Stimulated activated CD4-positive, alpha-beta T cell treated with anti-CD3 and anti-CD28 coated beads, Interleukin-4, amount 100 ng/mL, for 1 hour (primary cell): ENCODE measurements at places on chromosomes 13 and 19.

DNA sequence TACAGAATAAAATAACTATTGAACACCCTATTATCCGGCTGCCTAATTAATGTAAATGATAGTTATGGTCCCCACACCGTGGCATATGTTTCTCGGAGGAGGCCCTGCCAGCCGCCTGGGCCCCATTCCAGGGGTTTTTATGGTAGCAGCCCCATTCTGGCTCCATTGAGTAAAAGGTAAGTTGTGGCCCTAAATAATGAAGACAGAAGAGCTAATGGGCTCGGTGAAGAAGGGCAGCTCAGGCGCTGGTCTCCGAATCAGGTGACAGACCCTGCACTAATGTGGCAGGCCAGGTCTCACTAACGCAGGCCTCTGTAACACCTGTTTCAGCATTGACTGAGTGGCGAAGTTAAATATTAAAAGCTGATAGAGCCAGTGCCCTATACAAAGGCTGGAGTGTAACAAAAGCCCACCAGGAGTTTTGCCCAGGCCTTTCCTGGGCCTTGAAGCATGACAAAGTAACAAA lies 19.1 kb downstream of the POP4 start:
- no peak for DNase-seq

DNA sequence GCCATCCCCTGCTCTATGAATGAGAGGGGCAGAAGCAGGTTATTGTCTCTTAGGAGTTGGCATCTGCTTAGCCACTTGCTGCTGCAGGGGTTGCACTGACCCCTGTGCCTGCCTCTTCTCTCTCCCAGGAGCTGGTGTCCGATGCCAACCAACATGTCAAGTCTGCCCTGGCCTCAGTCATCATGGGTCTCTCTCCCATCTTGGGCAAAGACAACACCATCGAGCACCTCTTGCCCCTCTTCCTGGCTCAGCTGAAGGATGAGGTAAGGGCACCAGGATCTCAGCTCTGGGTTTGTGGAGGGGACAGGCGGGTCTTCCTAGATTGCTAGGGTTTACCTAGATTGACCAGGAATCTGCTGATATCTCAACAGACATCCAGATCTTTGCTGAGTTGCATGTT lies 26.5 kb downstream of the PPP2R1A start:
- no peak for DNase-seq

GRCh38 chr13:41563984-41564365 lies 106.6 kb downstream of the RGCC start:
- no peak for DNase-seq

DNA sequence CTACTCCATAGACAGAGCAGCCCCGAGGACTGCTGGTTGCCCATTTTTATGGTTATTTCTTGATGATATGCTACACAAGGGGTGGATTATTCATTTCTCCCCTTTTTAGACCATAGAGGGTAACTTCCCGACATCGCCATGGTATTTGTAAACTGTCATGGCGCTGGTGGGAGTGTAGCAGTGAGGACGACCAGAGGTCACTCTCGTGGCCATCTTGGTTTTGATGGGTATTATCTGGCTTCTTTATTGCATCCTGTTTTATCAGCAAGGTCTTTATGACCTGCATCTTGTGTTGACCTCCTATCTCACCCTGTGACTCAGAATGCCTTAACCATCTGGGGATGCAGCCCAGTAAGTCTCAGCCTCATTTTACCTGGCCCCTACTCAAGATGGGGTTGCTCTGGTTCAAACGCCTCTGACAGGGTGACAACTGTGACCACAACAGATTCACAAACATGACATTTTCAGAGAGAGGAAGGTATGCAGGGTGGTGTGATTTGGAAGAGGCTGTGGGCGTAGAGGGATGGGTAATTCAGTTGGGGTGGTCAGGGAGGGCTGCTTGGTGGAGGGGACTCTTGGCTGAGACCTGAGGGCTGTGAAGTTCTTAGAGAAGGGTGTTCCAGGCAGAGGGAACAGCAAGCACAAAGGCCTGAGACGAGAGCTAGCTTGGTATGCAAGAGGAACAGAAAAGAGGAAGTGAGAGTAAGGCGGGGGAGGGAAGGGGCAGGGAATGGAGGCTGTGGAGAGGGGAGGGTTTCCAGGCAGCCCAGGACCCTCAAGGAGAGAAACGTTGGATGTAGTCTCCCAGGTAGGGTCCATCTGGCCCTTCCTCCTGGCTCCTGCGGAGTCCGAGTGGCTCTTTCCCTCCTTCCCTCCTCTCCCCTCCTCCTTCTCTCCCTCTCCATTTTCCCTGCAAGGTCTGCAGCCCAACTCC lies 23.5 kb downstream of the FAM187B start:
- DNase-seq, result no peak

DNA sequence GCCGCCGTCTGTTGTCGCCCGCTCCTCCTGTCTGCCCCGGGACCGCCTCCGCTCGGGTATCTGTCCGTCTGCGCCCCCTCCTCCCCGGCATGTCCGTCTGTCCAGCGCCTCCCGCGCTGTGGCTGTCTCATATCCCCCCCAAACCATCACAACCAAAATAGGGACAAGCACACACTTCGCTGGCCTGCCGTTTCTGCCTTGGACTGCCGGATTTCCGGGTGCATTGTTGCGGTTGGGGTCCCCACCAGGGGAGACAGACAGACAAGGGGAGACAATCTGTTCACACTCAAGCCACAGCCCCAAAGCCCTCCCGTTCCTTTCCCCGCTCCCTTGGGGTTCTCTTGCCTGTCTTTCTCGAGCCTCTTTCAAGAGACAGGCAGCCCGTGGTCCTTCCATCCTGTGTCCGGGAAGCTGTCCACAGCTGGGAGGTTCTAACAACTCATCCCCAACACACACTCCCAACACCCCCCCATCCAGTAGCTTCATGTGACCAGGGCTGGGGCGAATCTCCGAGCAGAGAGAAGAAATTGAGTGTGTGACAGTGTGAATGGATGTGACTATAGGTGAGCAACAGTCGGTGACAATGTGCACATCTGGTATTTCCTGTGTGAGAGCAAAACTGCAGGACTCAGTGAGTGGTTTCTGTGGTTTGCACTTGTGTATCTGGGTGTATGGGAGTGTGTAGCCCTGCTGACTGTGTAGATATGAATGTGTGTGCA lies 16.5 kb upstream of the FOSB start:
- DNase-seq, result no peak
